Fibroblast of the aortic adventitia (primary cell): ENCODE measurements at places on chromosomes 3 and 15. TPM values are rescaled to one million over a fixed set of nuclear protein-coding genes. Genes with fewer than 3 reads are reported as not detected.

The CELF6 gene
- total RNA-seq: 0.18 and 1.6 TPM in 2 replicates

The OSBPL10 gene
- 6.7 and 15.0 TPM in 2 replicates for total RNA-seq

GRCh38 chr3:132788301-132788671 lies 66.1 kb upstream of the NPHP3 start:
- DNase-seq: peak; percentile 94

The MYRIP gene
- total RNA-seq: 8.6 TPM in 1 of 2 replicates, not detected in the other

GRCh38 chr3:71902258-71903111 lies 117.5 kb upstream of the PROK2 start:
- DNase-seq: no peak

The TCAIM gene
- 13.2 and 33.3 TPM in 2 replicates for total RNA-seq

The TMEM207 gene
- not detected in 2 replicates for total RNA-seq

GRCh38 chr3:69085833-69086722 lies 1.3 kb downstream of the ARL6IP5 start:
- DNase-seq: peak; percentile 97

DNA sequence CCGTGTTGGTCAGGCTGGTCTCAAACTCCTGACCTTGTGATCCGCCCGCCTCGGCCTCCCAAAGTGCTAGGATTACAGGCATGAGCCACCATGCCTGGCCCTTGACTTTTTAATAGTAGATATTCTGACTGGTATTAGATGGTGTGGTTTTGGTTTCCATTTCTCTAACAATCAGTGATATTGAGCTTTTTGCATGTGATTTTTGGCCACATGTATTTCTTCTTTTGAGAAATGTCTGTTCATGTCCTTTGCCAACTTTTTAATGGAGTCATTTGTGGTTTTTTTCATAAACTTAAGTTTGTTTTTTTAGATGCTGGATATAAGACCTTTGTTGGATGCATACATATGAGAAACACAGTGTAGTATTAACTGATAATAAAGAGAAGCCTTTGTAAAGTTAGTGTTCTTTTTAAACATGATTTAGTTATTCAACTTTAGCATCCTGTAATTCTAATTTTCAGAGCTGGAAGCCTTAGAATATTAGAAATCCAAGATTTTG lies 280.8 kb downstream of the RBMS3 start:
- DNase-seq: no peak

The PLSCR2 gene
- not detected in 2 replicates for total RNA-seq

The TTLL13 gene
- total RNA-seq: 0.09 TPM in 1 of 2 replicates, not detected in the other

DNA sequence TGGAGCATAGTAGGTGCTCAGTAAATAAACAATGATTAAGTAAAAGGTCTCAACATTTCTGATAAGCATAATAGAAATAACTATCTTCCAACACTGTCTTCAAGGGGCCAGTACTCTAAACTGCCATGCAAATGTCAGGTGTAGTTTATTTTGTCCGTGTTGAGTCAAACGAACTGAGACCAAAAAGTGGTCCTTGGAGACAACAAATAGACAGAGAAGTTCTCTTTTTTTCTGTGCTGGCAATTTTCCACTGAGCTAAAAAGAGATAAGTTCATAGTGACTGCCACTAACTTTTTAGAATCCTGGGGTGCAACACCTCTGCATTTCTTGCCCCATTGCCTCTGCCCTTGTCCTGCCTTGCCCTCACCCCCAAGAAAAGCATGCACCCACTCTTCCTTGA lies 14.7 kb upstream of the MBNL1 start:
- no peak for DNase-seq

The GOLGA8O gene
- total RNA-seq: 0.09 and 0.33 TPM in 2 replicates
